ENCODE measurements at places on chromosomes 7 and 10.

DNA sequence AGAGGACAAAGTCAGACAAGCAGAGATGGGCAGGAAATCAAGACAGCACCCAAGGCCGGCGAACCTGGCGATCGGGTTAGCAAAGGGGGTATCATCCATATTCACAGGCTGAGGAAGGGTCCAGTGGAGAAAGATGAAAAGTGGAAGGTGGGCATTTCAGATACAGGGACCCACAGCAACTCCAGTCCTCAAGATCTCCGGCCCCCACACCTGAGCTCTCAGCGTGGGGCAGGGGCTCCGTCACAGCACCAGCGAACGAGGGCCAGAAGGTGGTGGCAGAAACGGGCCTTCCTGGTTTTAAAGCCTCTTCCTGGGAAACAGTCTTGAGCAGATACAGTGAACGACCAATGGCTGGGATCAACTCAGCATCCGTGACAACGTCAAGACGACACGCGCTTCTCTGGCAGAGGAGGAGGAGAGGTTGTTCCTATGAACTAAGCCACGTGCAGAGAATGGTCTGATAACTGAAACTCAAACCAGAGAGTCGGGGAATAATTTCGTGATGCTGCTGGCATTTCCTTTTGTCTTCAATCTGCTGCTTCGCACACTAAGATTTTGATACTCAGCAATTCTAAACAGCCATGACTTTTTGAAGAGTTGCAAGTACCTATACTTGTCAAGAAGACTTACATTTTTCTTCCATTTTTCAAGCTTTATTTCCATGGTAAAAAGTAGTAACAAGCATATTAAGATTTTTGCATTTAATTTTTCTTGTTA lies 219.8 kb downstream of the ZMYND11 start:
- DNase-seq: no peak

DNA sequence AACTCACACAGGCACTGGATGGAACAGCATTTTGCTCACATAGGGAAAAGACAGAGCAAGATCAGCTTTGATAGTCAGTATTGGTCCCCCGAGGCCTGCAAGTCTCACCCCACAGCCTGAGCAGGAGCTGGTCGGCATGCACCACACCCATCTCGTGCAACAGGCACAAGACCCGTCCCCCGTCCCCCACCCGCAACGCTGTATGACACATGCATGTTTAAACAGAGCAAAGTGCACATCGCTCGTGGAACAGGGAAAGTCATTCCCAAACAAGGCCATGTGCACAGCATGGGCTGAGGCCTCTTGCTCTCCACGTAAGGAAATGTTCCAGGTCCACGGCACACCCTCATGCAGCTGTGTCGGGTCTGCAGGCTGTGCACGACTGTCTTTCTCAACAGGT lies 527.2 kb downstream of the ACTR3B start:
- DNase-seq: no peak

DNA sequence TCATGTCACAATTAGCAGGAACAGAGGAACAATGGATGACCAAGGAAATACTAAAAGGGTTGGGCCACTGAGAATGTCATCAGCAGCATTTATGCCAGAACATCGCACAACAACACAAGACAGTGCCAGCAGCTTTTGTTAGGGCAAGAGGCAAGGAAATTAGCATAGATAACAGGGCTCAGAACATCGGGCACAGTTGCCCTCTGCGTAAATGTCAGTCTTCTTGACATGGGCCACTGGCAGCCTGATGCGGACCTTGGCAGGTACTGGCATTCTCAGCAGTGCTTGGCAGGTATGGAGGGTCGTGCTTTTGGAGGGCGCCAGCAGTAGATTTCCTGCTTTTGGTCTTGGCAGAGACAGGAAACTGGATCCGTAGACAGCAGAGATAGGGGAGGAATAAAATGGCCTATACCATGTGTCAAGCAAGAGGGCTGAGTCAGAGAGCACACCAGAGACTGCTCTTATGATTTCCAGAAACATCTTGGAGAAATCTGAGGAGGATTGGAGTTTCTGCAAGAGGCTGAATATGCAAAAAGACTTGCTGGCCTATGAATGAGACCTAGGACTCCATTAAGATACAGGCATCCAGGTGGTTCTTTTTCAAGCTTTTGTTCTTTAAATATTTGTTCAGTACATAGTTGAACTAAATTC lies 371.5 kb upstream of the MTPN start:
- DNase-seq: no peak

DNA sequence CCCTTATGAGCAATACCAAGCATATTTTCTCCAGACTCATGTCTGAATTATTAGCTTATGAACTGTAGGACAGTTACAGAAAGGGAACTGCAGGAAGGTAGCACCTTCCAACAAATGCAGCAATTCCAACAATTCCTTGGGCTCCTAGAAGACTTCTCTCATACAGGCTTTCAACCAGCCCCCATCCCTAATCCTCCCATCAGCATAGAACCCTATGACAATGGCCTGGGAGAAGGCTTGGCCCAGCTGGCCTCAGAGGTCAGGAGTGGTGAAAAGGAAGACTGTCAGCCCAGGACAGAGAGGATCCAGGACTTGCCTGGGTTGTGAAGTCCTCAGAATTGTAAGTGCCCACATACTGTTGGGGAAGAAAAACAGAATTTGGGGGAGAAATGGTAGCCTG lies 5.9 kb downstream of the VPS41 start:
- no peak for DNase-seq

DNA sequence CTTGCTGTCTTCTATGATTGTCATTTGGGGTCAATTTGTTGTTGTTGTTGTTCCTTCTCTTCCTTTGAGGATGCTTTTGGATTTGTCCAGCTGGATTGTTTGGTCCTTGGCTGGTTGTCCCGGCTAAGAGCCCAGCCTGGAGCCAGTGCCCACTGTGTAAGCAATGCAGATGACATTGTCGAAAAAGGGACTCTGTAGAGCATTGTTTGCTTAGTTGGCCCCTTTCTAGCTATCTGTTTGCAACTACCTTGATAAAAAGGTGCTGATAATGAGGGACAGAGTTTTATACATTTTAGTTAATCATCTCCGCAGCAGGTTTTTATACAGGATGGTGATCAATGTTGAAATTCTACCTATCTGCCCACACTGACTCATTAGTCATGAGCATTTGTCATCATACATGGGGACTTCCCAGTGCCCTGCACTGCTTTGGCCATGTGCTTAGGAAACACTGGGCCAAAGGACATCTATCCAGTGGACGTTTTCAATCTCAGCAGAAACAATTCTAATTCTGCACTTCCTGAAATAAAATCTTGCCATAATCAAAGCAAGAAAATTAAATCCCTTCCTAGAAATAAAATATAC lies 311.9 kb downstream of the GRM8 start:
- no peak for DNase-seq

- DNase-seq: no peak
Observed at GRCh38 chr7:86094166-86094669, 549.5 kb upstream of the GRM3 start.

DNA sequence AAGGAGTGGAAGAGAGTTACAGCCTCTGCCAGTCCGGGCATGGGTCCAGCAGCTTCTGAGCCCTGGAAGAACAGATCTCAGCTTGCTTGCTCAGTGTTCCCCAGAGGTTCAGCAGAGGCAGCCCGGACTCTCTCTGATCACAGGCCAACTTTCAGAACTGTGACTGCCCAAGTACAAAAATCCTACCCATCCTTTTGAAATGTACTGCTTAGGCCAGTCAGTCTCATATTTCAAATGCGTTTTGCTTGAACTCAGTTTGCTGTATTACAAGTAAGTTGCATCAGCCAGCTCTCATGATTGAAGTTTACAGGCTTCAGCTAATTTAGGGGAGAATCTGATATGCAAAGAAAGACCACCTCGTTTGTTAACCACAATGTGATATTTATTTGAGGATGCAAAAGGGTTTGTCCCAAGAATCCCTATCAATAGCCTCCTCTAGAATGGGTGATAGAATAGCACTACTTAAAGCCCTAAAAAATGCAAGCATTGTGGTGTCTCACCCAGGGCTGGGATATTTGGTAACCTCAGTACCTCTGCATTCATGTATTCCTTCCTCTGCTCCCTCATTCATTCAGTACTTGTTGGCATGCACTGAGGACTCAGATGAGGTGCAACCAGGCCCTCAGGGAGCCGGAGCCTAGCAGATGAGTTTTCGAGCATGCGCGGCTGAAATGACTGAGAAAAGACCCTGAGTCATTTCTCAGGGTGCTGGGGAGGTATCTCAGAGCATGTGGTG lies 7.0 kb downstream of the AIMP2 start:
- DNase-seq: no peak

DNA sequence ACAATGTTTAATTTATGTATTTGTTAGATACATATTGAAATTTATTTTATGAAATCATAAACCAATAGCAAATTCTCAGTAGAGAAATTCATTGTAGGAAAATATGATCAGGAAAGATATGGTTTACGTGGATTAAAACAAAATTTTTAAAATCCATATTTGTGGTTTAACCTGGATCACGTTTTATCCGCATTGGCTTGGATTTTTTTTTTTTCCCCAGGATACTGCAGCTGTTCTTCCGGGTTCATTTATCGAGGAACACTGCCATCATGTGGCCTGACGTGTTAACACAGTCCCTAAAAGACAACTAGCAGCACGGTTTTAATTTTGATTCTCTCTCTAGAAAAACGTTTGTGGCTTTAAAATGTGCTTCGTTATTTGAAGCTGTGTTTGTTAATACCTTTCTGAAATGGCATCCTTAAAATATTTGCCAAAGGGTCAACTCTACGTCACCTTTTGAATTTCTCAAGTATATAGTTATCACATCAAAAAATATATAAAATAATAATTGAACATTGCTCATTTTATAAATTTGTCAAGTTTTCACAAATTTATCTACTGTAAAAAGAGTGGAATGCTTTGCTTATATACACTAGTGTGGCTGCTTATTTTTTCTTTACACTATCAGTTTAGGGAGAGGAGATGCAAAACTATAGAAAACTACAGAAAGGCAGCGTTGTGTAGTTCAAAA lies 8.7 kb upstream of the ASB4 start:
- peak; percentile 10 for DNase-seq

DNA sequence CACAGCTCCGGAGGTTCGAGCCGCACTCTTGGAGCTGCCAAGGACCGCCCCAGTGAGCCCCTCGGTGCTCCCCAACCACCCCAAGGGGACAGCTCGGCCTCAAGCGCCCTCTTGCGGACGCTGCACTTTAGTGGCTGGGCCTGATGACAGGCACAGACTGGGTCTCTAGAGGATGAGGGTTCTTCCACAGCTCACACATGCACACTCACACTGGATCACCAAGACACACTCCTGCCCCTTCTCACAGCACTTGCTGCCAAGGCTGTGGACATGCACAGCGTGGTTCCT lies 2.1 kb downstream of the RET start:
- no peak for DNase-seq

DNA sequence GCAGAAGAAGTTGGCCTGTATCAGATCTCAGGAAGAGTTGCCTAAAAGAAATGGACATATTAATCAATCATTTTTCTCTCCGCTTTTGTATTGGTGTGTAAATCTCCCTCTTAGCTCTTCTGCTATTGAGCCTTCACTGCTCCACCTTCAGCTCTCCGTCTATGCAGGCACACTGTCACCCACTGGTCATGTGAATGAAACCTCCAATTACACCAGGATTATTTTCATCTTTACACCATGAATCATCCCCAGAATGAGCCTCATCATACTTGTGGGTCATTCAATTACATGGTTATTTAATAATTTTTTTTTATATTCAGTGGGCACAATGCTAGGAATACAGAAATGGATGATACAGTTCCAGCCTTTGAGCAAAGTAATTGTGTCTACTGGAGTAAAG lies 92.6 kb downstream of the LRRC4 start:
- DNase-seq: no peak

DNA sequence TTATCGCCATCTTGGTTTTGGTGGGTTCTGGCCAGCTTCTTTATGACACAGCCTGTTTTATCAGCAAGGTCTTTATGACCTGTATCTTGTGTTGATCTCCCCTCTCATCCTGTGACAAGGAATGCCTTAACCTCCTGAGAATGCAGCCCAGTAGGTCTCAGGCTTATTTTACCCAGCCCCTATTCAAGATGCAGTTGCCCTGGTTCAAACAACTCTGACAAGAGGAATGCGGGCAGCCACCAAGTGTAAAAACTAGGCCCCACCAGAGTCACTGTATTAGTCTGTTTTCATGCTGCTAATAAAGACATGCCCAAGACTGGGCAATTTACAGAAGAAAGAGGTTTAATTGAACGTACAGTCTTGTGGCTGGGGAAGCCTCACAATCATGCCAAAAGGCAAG lies 671.3 kb downstream of the SORCS1 start:
- no peak for DNase-seq

- DNase-seq: no peak
Observed at GRCh38 chr10:131770946-131771633, 129.7 kb upstream of the PPP2R2D start.

GRCh38 chr10:63505562-63505961 lies 15.6 kb upstream of the REEP3 start:
- no peak for DNase-seq

DNA sequence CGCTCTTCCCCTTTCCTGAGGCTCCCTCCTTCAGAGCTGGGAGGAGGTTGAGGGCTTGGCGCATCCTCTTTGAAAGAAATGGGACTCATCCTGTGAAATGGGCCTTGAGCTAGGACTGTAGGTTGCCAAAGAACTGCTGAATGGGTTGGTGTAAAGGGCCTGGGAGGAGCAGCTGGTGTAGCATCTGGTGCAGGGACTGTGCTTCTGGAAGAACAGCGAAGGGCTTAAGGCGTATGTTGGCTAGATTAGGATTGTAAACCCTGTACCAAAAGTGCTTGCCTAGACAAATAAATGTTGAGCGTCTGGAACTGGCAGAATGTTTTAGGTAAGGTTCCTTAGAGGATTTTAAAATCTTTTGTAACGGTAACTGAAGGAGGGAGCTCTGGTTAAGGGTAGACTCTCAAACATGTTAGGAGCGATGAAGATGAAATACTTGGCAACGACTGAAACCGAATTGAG lies 563 bp downstream of the STAM start:
- no peak for DNase-seq

GRCh38 chr10:100908378-100908777 lies 4.4 kb upstream of the SLF2 start:
- DNase-seq: no peak

GRCh38 chr10:27947540-27947939 lies 51.3 kb downstream of the ODAD2 start:
- DNase-seq: no peak

DNA sequence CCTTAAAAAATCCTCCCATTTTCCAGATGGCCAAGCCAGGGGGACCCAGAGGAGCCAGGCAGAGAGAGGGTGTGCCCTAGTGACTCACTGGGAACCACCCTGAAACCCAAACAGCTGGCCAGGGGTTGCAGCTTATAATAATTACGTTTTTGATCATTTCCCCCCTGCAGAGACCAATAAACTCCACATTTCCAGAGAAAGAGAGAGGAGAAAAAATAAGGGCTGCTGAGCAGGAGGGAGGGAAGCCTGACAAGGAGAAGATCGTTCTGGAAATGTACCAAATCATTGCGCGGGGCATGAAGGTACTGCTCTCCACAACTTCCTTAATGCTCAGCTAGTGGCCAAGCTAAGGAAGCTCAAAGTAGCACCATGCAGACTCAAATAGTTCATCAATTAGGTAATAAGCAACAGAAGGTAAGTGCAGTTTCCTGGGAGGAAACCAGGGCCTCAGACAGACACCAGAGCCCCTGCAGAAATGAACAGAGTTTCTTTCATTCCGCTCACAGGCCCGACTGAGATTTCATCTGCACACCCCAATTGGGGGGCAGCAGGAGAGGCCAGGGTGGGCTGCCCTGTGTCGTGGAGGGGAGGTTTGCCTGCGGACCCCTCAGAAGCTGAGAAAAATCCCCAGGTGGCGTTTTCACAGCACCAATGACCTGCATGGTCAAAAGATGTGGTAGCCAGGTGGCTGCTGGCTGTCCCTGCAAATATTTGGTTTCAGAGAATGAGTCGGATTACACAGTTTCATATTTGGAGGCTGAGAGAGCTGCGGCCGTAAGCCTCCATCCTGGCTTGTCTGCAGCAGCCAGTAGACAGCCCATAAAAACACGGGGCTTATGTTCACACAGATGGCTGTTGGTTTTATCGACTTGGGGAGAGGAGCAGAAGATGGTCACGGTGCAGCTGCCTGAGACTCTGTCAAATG lies 153.2 kb upstream of the LYZL2 start:
- no peak for DNase-seq
